Glomerular endothelial cell (primary cell): ENCODE measurements at places on chromosomes 1 and 21. TPM values are rescaled to one million over a fixed set of nuclear protein-coding genes. Genes with fewer than 3 reads are reported as not detected.
A peak's percentile ranks its signal among the peaks of the same experiment; 100 is the strongest.

- DNase-seq = no peak
Observed at GRCh38 chr1:116394270-116394669, 21.2 kb downstream of the ATP1A1 start.

GRCh38 chr1:9422911-9423505, 116.3 kb upstream of the SLC25A33 start:
- DNase-seq = no peak

DNA sequence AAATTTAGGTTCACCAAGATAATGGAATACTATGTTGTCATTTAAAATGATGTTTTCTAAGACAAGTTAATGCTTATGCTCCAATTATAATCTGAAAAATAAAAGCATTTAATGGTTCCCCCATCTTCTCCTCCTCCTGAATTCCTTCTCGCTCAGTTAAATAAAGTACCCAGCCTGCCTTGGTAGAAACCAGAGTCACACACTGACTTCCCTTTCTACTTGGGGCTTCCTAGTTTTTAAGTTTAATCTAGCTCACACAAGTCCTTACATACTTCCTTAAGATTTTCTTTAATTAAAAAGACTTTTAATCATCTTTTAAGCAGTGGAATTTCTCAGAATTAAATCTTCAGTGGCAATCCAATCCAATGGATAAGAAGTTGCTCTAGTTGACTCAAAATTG, 32.9 kb downstream of the CD58 start:
- no peak for DNase-seq

- DNase-seq = no peak
Observed at GRCh38 chr1:63880958-63881576, 107.2 kb downstream of the ROR1 start.

Gene RIPPLY3
- 0.10 TPM in 1 of 2 replicates, not detected in the other for total RNA-seq

DNA sequence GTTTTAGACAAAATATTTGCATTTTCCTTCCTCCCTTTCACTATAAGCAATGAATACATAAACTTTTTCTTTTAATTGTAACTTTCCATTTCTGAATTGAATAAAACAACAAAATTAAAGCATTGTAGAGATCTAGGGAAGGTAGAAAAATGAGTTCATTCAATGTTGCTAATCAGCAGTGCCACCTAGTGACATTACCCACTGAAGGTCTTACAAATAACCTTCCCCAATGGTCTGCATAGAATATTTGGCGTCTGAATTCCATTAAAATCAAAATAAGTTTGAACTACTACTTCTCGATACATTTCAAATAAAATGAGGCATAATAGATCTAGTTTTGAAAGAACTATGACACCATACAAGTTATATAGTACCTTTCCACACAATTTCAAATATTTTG, 19.6 kb downstream of the FH start:
- DNase-seq = no peak

Gene CYP4Z1
- not detected in 2 replicates for total RNA-seq

DNA sequence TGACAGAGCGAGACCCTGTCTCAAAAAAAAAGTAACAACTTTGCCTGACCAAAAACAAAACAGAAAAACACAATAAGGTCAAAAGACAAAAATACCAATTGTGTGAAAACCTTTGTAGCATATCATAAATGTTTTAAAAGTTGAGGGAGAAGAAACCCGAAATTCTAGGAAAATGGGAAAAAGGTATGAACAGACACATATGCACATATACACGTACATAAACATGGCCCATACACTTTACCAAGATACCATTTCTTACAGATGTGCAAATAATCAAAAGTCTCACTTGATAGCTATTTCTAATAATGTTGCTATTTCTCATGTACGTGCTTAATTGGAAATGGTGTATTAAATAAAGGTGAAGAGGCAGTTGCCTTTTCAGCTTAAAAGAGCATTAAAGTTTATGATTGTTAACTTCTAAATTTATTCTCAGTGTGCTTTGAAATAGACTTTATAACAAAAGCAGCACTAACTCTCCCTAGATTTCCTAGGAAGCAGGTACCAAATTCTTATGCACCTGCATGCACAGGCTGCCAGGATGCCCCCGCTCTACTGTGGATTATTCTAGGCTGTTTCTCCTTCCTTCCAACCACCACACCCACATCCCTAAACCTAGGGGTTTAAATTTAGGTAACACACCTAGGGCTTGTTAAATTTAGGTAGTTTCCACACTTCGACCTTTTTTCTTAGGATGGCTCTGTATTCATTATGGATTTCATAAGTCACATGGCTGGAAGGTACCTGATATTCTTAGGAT, 33.8 kb downstream of the ADARB1 start:
- DNase-seq = no peak

Gene LIN28A
- total RNA-seq = 0.05 and 0.06 TPM in 2 replicates

DNA sequence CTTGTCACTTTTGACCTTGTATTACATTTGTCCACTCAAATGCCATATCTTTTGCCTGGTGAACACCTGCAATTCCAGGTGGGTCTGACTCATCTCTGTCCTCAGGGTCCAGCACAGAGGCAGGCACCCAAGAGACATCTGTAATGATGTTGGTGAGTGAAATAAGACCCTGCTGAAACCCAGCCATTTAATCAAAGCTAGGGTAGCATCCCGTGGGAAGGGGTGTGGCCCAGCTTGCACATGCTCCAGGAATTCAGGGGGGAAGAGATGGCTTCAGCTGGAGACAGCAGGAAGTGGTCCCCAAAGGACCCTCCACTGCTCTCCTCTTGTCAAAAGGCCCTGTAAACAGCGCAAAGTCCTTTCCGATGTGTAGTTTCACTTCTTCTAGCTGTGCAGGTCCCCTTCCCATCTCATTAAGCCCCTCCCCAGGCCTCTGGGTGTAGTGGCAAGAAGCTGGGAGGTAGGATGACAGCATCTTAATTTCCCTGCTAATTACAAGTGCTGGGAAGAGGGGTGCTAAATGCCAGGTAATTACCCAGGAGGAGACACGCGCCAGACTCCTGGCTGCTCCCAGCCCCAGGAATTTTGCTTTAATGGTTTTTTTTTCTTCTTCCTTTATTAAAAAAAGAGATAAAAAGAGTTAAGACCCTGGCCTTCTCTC, 54.4 kb upstream of the TRABD2B start:
- no peak for DNase-seq

DNA sequence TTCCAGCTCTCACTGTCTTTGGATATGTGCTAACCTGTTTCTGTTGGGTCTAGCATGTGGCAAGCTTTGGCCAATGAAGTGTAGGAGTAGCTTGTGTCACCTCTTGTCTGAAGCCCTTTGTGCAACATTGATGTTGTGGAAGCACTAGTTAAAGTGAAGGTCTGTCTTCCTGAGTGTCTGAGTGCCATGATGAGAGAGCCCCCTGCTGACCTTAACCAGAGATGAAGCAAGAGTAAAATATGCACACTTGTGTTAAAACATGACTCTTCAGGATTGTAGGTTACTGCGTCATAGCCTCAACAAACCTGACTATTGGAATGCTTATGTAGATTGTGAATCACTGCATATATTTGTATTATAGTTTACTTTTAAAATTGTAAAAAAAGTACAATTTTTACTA, 103.7 kb downstream of the NCAM2 start:
- no peak for DNase-seq

GRCh38 chr1:221824025-221824424, 82.1 kb upstream of the DUSP10 start:
- peak; percentile 81 for DNase-seq

DNA sequence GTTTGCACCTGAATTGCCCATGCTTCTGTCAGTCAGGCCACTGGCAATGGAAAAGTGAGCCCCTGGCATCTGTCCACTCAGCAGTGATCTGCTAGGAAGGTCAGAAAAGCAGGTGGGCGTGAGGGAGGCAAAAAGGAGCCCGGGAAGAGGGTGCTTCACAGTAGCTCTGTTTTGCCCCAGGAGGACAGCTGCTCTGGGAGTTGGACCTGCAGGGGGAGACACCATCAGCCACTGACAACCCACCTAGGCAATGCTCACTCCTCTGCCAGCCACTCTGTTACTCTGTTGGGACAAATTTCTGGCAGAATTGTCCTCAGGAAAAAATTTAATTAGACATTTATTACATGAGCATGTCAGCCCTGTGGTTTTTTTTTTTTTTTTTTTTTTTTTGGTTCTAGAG, 146.4 kb downstream of the LRIG2 start:
- no peak for DNase-seq

DNA sequence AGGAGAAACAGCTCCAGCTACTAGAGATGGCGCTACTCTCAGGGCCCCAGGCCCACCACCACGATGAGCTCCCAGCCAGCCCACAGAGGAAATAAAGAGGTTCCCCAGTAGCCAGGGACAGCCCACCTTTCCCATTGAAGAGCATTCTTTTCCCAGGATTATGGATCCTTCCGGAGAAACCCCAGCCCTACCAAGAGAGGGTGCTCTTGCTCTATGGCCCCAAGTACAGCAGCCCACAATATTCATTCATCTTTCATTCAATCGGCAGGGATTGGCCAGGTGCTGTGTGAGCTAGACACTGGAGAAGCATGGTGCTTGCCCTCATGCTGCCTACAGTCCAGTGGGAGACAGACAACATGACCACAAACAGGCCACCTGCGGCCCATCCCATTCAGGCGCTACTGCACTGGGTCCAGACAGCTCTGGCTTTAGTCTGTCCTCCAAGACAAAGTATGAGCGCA, 29.9 kb downstream of the PMVK start:
- no peak for DNase-seq

Gene MDM4
- total RNA-seq = 6.7 and 28.9 TPM in 2 replicates

Gene RCSD1
- total RNA-seq = 5.8 and 7.1 TPM in 2 replicates

Gene PGLYRP4
- total RNA-seq = not detected in 2 replicates

- DNase-seq = no peak
Observed at GRCh38 chr1:242454262-242455051, 70.0 kb downstream of the PLD5 start.

- DNase-seq = no peak
Observed at GRCh38 chr1:42793824-42794223, 9.0 kb downstream of the TMEM269 start.

GRCh38 chr1:93874025-93874651, 4.9 kb downstream of the DNTTIP2 start:
- DNase-seq = no peak

GRCh38 chr21:44955141-44955797, 15.4 kb downstream of the SLX9 start:
- no peak for DNase-seq

GRCh38 chr1:91273875-91274274, 130.8 kb downstream of the HFM1 start:
- peak; percentile 69 for DNase-seq

DNA sequence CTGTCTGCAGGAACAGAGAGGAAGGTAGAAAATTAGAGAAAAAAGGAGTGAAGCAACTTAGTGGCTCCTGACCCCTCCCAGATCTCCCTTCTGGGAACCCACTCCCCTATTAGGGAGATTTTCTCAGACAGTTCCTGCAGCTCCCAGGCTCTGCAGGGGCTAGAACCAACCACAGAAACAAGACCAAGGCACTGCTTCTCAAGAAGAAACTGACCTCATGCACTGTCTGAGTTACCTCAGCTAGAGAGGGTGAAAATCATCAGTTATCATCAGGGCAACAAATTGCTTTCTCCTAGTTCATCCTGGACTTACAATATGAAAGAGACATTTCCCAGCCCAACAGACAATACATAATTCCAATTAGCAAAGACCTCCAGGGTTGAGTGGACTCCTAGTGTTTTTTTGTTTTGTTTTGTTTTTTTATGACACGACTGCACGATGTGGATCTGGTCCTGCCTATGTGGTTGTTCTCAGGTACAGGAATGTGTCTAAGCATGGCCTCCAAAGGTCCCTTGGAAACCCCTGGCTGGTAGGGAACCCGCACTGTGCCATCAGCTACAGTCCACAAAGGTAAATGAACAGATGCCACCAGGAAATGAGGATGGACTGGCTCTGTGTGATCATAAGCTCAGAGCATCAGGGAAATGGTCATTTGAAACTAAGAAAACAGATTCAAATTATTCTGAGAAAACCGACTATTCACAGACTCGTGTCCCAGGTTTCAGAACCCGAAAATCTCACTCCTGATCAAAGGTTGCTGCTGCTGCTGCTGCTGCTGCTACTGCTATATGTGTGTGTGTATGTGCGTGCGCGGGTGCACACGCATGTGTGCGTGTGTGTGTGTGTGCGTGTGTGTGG, 65.3 kb downstream of the LAMC2 start:
- no peak for DNase-seq

GRCh38 chr1:222443566-222443965, 104.3 kb downstream of the HHIPL2 start:
- DNase-seq = no peak

GRCh38 chr1:219958875-219959417, 30.6 kb upstream of the SLC30A10 start:
- no peak for DNase-seq

Gene INAVA
- 2.3 and 2.8 TPM in 2 replicates for total RNA-seq

DNA sequence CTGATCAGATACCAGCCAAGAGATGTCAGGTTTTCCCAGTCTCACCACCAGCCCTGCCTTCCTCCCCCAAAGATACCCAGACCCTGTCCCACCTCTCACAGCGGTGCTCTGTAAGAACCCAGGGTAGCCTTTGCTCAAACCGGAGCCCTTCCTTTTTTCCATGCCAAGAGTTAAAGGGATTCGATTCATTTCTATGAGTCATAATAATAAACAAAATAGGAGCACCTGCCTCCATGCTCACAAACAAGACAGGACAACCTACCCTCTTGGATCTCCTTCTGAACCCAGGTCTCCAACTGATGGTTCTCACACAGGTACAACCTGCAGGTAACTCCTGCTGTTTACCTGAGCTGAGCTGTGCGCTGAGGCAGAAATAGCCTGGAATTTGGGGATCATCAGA, 5.9 kb upstream of the ATP1A2 start:
- no peak for DNase-seq

DNA sequence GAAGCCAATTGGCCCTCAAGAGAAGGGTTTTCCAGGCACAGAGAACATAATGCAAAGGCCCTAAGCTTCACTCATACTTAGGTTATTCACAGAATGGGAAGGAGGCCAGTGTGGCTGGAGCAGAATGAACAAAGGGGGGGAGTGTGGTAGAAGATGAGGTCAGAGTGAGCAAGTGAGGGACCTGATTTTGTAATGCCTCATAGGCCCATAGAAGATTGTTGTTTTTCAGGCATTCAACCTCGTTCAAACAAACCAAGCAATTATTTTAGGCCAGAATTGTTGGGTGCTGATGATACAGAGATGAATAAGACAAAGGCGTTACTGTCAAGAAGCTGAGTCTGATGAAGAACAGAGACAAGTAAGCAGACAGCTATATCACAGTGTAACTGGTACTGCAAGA, 54.5 kb upstream of the RAP1A start:
- no peak for DNase-seq

DNA sequence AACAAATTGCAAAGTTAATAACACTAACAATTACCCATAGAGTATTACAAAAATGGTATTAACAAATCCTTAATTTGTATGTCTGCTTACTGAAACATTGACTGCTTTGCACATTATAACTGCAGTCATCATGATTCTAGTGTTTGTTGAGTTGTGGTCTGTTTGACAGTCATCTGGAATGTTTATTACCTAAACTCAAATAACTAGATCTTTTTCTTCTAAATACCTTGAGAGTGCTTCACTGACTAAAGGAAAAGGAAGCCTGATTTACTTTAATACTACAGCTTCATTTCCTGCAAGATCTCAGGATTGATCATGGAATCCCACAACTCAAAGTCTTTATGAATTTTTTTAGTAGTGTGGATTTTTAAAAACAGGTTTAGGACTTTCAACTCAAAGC, 70.0 kb downstream of the HMCN1 start:
- no peak for DNase-seq

Gene MATN1
- total RNA-seq = not detected in 2 replicates
